ENCODE measurements at places on chromosomes 16 and 17. TPM values are rescaled to one million over a fixed set of nuclear protein-coding genes. Genes with fewer than 3 reads are reported as not detected.

NGFR gene
- 3.2 TPM for total RNA-seq

RRAD gene
- total RNA-seq: 96.6 TPM

EVPL gene
- total RNA-seq: 101 TPM

C16orf46 gene
- total RNA-seq: not detected

C17orf50 gene
- total RNA-seq: not detected

HLF gene
- total RNA-seq: 0.28 TPM

CCL2 gene
- not detected for total RNA-seq

SAMD14 gene
- not detected for total RNA-seq

TBC1D16 gene
- 22.1 TPM for total RNA-seq

CES4A gene
- total RNA-seq: 0.65 TPM

HOXB3 gene
- total RNA-seq: 1.4 TPM

SULT1A3 gene
- 7.1 TPM for total RNA-seq

SBK1 gene
- 0.09 TPM for total RNA-seq

CACNG1 gene
- total RNA-seq: not detected

ZNF597 gene
- 1.8 TPM for total RNA-seq

PLEKHH3 gene
- 55.3 TPM for total RNA-seq

CDH11 gene
- total RNA-seq: 10.5 TPM

AP1G1 gene
- total RNA-seq: 59.5 TPM

PRR15L gene
- total RNA-seq: 10.8 TPM

SGCA gene
- 0.21 TPM for total RNA-seq

PPY gene
- total RNA-seq: not detected

CD79B gene
- total RNA-seq: not detected

FASN gene
- total RNA-seq: 632 TPM
